ENCODE measurements at places on chromosomes 7 and 10.

- no peak for DNase-seq
Observed at GRCh38 chr10:62149621-62150020, 119.0 kb downstream of the RTKN2 start.

GRCh38 chr10:110643035-110643652 lies 992 bp upstream of the RBM20 start:
- DNase-seq, result no peak

- no peak for DNase-seq
Observed at GRCh38 chr10:32489901-32490300, 44.0 kb downstream of the CCDC7 start.

- no peak for DNase-seq
Observed at GRCh38 chr7:27109466-27110185, 7.1 kb upstream of the HOXA2 start.

- no peak for DNase-seq
Observed at GRCh38 chr10:104036518-104037260, 49.0 kb downstream of the COL17A1 start.

GRCh38 chr7:149854611-149855360 lies 16.6 kb downstream of the ZNF862 start:
- no peak for DNase-seq

DNA sequence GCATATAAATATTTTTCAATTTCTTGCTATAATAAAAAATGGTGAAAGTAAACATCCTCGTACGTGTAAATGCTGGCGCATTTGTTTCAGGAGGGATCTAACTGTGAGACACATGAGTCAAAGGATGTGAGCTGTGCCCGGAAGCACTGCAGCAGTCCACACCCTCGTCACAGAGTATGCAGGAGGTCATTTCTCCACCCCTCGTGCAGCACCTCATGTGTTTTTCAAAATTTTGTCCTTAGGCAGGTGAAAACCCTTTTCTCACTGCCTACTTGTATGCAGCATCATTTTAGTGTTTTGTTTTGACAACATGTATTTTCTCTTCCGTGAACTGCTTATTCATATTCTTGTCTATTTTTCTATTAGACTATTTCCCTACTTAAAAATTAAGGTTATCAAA lies 162.7 kb downstream of the AVL9 start:
- DNase-seq, result no peak

- DNase-seq, result no peak
Observed at GRCh38 chr10:114363745-114364454, 40.4 kb downstream of the AFAP1L2 start.

DNA sequence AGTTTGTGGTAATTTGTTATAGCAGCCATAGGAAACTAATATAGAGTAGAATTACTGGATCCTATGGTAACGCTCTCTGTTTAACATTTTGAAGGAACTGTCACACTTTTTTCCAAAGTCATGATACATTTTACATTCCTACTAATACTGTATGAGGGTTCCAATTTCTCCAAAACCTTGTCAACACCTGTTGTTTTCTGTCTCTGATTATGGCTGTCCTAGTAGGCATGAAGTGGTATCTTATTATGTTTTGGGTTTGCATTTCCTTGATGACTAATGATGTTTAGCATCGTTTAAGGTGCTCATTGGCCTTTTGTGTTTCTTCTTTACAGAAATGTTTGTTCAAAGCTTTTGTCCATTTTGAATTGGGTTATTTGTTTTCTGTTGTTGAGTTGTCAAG lies 69.6 kb downstream of the VPS50 start:
- no peak for DNase-seq

DNA sequence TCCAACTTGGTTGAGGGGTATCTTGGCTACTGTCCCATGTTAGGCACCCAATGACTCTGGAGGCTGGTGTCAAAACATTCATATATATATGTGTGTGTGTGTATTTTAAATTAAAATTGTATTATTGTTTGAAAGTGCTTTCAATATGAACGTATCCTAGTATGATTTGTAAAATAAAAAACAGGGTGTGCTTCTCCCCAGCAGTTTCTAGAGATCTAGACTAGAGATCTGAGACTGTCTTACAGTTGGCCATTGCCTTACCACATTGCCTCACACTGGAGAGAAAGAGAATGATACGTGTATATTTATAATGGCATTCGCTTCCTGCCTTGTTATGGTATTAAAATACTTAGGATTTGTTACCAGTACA lies 1.2 kb downstream of the BAG3 start:
- DNase-seq, result no peak

DNA sequence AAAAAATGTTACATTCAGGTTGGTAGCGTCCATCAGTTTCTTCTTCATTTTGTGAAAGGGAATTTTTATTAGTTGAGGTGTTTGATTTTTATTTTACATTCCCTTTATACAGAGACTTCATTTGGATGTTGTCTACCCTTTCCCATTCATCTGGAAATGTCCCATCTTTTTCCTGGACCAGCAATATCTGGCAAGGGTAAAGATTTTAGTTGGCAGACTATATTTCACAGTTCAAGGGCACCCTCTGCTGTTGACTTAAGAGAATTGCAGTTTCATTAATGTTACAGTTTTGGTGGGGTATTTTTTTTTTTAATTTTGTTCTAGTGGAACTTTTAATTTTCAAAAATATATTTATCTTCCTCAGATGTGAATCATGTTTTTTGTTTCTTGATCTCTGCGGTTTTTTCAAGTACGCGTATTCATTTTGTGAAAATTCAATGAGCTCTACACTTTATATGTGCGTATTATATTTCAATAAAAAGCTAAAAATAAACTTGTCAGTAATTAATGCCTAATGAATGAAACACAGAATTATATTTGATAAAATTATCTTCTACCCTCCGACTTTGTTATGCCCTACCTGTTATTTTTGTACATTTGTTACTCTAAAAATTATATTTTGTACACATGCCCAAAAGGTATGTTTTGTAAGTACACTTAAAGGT lies 97.9 kb upstream of the KLF14 start:
- DNase-seq, result no peak

- no peak for DNase-seq
Observed at GRCh38 chr10:87659571-87660483, at the start of gene PAPSS2. TSS of gene PAPSS2 (plus strand) at chr10:87659878. CDS start at chr10:87659982, 104 bp downstream.

DNA sequence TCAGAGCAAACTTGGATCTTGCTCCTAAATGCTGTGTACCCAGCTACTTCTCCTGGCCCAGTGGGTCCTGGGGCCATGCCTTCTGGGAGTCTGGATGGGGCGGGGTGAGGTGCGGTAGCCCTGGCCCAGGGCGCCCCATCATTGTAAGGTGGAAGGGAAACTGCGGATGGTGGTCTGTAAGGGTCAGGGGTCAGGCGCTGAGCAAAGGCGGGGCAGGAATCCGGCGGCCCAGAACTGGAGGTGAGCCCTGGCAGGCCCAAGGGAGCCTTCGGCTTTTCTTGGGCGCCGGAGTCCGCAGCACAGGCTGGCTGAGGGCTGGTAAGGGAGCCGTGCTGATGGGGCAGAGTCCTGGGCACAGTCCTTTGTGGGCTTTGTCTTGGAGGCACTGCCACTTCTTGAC lies 66.5 kb upstream of the CTBP2 start:
- DNase-seq, result no peak

GRCh38 chr10:778626-779330 lies 89.3 kb upstream of the DIP2C start:
- DNase-seq, result no peak
